Stimulated activated CD4-positive, alpha-beta T cell treated with anti-CD3 and anti-CD28 coated beads, Interleukin-1b, Interleukin-23, amount 100 ng/mL, for 48 hours (primary cell): ENCODE measurements at places on chromosomes 2 and 18.

GRCh38 chr18:13800505-13801259 lies 23.3 kb upstream of the MC5R start:
- DNase-seq, result peak; percentile 56

DNA sequence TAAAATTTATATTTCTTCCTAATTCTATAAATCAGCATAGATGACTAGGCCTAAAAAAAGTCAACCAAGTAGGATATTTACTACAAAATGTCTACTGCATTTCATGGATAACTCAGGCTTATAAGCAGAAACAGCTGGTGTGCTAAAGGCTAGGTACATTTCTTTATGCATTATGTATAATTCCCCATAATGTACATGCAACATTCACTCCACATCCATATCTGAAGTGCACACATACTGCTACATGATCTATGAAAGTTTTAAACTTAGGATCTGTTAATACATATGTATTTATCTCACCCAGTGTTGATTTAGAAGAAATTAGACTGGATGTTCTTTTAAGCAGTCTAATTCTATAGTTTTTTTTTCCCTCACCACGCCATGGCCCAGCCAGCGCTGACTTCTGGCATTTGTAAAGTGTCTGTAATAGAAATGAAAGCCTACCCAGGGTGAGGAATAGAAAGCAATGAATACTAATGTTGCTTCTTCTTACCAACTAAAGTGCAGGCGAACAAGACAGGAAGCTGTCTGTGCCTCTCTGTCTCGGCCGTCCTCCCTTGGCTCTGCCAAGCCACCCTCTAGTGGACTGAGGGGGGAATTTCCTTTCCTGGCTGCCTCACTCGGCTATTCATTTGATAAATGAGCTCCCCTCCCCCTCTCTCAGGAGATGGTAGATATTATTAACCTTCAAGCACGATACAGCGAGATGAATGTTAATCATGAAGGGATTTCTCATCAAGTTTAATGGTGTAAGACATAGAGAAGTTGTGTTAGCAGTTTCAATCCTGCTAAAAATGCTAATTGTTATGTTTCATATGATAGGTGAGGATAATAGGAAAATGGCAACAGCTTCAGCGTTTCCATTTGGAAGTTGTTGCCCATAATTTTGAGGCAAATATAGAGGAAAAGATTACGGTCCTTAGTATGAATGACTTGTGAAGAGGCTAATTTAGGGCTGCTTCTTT lies 384.5 kb downstream of the MTX2 start:
- DNase-seq, result peak; percentile 34

GRCh38 chr2:178419123-178419522 lies 31.9 kb downstream of the PRKRA start:
- DNase-seq, result no peak

GRCh38 chr18:73597832-73598615 lies 549.6 kb downstream of the FBXO15 start:
- no peak for DNase-seq

GRCh38 chr2:240655931-240656886 lies 26.5 kb downstream of the AQP12B start:
- no peak for DNase-seq

- DNase-seq, result peak; percentile 51
These were observed 290.3 kb downstream of the TRIB2 start for GRCh38 chr2:13006829-13007717.

- no peak for DNase-seq
These were observed 3.5 kb upstream of the ZSWIM2 start for GRCh38 chr2:186852508-186852907.

GRCh38 chr2:520663-521340 lies 156.4 kb downstream of the TMEM18 start:
- DNase-seq, result no peak

GRCh38 chr2:68710336-68710735 lies 24.3 kb upstream of the ARHGAP25 start:
- DNase-seq, result no peak

DNA sequence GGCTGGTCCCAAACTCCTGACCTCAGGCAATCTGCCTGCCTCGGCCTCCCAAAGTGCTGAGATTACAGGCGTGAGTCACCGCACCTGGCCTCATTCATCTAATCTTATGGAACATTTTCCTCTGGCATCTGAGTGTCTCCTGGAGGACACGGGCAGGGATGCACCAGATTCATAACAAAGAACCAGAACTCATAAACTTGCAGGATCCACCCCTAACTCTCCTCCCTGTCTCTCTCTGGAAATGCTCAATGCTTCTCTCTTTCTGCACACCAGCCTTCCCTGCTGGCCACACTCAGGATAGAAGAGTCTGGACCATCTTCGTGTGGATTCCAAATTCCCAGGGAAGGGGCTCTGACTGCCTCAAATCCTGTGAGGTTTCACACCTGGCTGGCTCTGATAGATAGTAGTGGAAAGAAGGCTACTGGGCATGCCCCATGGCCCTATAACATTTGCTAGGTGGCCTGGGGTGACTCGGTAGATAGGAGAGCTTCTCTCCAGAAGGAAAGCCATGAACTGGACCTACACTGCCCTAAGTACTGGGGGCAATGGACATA lies 483.2 kb upstream of the GYPC start:
- DNase-seq, result no peak

DNA sequence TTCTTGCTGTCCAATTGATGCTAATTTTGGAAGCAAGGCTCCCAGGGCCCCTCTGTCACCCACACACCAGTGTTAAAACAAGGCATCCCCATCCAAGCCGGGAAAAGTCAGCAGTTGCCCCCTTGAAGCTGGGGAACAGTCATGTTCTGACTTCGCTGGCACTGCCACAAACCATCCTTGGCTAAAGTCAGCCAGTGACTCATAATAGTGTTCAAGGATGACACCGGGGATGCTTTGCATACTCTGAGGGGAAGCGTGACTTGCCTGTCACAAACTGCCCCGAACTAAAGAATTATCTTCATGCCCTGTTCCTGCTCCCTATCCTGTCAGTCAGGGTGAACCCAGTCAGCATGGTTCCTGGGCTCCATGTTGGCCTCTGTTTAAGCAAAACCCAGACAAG lies 37.0 kb downstream of the TGFA start:
- peak; percentile 14 for DNase-seq

DNA sequence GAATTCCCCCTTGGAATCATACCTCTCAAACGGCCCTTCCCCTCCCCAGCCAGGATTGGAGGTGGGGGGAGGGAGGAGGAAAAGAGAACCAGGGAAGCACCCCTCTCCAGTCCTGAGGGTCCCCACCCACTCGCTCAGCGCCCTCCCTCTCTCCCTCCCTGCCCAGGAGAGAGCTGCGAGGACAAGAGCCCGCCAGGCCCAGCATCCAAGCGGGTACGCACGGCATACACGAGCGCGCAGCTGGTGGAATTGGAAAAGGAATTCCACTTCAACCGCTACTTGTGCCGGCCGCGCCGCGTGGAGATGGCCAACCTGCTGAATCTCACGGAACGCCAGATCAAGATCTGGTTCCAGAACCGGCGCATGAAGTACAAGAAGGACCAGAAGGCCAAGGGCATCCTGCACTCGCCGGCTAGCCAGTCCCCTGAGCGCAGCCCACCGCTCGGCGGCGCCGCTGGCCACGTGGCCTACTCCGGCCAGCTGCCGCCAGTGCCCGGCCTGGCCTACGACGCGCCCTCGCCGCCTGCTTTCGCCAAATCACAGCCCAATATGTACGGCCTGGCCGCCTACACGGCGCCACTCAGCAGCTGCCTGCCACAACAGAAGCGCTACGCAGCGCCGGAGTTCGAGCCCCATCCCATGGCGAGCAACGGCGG lies 14.4 kb downstream of the HOXD3 start:
- no peak for DNase-seq
